Suppressor macrophage (primary cell): ENCODE measurements at places on chromosomes 6 and 20.

- DNase-seq, result no peak
These were observed 20.5 kb downstream of the RFPL4B start for GRCh38 chr6:112367628-112368027.

DNA sequence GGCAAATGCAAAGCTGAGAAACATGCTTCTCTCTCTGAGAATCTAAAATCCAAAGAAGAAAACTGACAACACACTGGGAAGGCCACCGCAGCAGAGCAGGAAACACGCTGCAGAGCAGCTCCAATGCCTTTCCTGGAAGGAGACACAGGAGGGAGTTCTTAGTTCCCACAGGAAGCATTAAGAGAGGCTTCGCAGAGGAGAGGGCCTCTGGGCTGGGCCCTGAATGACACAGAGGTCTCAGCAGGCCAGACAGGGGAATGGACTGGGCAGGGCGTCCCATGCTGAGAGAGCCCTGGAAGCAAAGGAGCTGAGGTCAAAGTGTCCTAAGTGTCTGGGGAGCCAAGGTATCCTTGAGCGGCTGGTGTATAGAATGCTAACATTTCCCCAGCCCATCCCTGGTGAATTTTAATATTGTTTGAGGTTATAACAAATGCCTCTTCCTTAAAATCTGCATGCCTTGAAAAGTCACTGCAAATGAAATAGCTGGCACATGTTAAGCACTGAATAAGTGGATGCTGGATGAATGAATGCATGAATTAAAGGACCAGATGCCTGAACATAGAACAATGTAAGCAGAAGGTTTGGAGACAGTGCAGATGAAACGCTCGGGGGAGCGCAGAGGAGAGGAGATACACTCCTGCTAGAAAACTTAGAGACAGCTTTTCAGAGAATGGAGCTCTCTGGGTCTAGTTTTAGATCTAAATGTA, 110.0 kb upstream of the SYNDIG1 start:
- DNase-seq, result no peak

DNA sequence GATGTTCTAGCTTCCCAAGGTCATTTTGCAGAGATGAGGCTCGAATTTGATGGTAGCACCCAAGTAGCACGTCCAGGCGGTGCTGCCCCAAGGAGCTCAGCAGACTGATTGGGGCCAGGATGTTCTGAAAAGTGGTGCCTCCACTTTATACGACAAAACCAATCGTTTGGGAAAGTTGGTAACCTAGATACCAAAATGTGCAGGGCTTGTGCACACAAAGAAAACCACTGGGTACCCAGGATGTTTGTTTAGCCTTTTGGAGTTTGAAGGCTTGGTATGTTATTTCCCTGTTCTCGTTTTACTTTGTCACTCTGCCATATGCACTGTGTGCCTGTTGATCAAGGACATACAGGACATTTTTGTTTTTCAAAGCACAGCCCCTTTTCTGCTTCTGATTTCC, 40.7 kb upstream of the PBOV1 start:
- DNase-seq, result no peak

- DNase-seq, result no peak
These were observed 294.0 kb downstream of the CLIC5 start for GRCh38 chr6:45721665-45722064.

DNA sequence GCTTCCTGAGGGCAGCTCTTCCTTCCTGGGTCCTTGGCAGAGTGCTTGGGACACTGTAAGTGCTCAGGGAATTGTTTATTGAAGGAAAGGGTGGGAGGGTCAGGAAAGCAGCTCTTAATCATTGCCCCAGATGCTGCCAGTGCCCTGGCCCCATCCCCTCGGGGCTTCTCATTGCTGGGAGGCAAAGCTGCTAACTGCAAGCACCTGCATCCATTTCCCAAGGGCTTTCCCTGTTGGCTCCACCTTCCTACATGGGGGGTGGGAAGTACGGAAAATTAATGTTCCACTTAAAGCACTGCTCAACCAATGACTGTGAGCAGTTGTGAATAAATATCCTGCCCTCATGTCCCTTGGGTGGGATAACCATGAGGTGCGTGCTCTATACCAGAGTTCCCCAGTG, 56.4 kb downstream of the NDUFAF5 start:
- DNase-seq, result no peak

GRCh38 chr6:117840541-117840983, 66.5 kb upstream of the SLC35F1 start:
- DNase-seq, result peak; percentile 50

GRCh38 chr6:51844336-51844735, 243.1 kb downstream of the PKHD1 start:
- no peak for DNase-seq

DNA sequence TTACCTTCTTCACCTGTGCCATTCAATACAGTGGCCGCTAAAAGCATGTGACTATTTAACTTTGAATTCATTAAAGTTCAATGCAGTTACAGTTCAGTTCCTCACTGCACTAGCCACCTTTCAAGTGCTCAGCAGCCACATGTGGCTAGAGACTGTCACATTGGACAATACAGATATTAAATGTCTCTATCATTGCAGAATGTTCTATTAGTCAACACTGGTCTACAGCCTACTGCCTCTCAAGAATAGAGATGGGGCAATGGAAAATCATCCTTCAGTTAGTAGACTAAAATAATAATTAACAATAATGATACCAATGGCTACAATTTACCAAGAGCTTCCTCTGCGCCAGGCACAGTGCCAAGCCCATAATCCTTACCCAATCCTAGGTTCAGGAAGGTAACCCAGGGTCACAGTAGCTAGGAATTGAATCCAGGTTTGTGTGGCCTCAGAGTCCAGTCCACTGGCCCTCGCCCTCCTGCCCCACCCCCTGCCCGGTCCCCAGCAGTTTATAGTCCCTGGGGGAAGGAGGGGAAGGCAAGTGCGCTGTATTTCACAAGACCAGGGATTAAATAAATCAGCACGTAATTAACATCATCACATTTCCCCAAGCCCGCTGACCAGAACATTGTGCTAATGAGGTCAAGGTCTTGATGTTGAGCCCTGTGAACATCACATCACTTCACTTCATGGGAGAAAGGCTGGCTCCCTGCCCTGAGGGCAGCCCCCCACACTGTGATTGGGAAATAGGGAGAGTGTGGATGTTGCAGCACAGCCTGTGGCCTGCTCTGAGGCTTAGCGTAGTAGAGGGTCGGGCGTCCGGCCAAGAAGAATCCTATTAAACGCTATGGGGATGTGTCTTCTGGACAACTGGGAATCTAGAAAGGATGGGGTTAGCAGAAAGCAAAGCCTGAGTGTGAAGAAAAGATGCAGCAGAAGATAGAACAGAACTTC, 147.2 kb downstream of the VEGFA start:
- peak; percentile 50 for DNase-seq

DNA sequence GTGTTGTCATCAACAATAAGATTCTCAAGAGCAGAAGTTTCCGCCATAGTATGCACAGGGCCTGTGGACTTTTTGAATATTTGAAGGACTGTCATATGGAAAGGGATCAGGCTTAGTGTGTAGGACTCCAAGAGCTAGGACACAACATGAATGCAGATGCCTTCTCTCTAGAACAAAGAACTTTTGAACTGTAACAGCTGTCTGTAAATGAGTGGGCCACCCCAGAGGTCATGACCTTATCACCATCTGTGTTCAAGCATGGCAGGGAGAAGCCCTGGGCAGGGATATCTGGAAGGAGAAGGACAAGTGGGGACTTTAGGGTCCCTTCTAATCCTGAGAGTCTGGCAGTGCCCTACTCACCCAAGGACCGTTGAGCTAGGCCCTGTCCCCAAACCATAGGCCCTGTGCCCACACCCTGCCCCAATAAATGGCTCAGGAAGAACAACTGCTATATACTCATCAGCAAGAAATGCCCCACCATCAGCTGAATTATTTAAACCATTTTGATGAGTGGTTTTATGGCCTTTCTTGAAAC, 70.6 kb downstream of the MTHFD1L start:
- no peak for DNase-seq

DNA sequence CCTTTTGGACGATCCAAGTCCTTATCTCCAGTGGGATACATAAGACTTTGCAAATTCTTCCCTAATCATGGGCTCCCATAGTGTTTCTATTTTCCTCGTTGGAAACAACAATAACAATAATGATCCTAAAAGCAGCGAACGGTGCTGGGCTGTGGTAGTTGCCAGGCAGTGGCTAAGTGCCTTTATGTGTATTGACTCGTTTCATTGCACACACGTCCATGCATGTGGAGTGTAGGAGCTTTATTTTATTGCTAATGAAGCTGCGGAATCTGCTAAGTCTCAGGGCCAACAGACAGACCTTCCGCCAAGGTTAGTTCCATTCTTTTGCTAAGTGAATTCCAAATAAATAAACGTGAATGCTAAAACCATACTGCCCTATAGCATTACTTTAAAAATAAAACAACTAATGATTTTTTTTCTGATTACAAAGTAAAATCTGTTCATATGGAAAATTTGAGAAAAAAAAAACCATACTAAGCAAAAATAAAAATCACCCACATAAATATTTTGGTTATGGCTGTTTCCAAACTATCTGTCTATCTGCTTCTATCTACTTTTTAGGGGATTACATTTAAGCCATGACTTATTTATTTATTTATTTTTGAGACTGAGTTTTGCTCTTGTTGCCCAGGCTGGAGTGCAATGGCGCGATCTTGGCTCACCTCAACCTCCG, 297.9 kb downstream of the BMP7 start:
- DNase-seq, result no peak

- no peak for DNase-seq
These were observed 38.5 kb downstream of the EDN1 start for GRCh38 chr6:12328701-12329100.

DNA sequence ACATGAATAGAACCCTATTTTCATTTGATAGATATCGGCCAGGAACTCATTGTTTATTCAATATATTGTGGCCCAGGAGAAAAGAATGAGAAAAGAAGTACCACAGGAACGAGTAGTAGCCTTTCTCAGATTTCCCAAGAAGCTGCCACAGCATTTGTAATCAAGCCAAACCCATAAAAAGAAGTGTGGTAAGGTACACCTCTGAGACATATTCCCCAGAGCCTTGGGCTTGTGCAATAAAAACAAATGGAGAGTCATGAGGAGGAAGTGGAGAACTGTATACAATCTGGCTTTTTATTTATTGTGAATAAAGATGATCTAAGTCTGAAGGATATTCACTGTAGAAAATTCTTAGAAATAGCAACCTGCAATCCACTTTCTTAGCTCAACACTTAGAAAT, 36.7 kb downstream of the KIF6 start:
- peak; percentile 16 for DNase-seq

- no peak for DNase-seq
These were observed 33.4 kb upstream of the PRND start for GRCh38 chr20:4688305-4688704.

GRCh38 chr6:47265971-47266370, 43.7 kb downstream of the TNFRSF21 start:
- no peak for DNase-seq

GRCh38 chr20:38588303-38588702, 7.3 kb downstream of the ADIG start:
- DNase-seq, result no peak

- peak; percentile 91 for DNase-seq
These were observed 125.3 kb downstream of the ATXN1 start for GRCh38 chr6:16635810-16636602.

DNA sequence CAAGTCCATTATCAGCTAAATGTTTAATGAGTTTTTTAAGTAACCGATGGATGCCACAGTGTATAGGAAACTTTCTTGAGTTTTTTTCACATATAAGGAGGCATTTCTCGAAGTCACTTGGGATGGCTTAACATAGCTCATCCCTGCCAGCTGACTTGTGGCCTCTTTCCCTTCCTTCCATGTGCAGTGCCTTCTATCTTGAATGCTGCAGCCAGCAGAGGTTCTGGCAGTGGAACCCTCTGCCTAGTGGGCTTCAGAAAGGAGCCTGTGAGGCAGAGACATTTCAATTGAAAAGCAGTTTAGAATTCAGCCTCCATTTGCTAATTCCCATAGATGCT, 51.9 kb downstream of the AKAP12 start:
- no peak for DNase-seq

DNA sequence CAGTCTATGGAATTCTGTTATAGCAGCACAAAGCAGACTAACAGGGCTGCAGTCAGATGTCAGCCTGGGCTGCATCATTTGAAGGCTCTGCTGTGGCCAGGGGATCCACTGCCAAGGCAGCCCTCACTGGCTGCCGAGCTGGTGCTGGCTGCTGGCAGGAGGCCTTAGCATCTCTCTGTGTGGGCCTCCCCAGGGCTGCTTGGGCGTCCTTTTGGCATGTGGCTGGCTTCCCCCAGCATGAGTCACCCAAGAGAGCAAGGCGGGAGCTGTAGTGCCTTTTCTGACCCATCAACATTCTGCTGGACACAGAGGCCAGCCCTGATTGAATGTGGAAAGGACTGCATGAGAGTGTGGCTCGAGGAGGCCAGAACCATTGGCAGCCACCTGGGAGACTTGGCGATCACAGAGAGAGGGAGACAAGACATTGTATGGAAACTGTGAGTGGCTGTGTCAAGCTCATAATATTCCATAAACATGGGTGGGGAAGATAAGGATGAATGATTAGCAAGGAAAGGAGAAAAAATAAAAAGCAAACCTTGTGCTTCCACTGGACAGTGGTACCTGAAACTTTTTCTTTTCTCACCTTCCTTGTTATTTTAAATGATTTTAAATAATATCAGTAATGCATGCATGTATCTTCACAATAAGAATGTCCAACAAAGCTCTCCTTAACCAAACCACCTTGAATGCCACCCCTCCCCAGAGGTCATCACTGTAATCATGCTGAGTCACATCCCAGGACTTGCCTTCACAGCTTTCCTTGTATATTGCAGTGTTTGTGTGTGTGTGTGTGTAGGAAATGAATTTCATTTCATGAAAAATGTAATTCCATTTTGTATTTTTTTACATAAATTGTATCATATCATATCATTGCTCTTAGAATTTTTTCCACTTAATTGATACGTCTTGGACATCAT, 55.0 kb upstream of the VSX1 start:
- DNase-seq, result no peak

DNA sequence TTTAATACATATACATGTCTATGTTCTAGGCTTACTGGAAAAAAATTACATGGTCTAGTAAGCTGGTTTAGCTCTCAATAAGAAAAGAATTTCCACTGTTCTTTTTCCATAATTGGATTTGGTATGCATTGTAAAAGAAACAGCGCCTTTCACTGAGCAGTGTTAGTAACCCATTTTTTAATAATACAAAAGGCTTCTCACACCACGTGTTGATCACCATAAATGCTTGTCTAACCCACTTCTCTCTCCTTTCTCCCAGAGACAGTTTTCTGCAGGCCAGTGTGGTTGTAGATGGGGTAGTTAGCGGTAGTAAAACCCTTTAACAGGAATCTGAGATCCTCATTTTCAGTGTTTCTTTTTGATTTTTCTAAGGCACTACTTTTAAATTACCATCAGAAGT, 348.7 kb upstream of the MANEA start:
- no peak for DNase-seq

- DNase-seq, result peak; percentile 61
These were observed 902 bp downstream of the SAMHD1 start for GRCh38 chr20:36950414-36951197.
